ENCODE measurements at places on chromosomes 3 and 15.

GRCh38 chr3:191774485-191774884 is 313.5 kb downstream of the PYDC2 start:
- peak; percentile 2 for DNase-seq

- no peak for DNase-seq
Measured at GRCh38 chr15:80618685-80619400, 76.3 kb upstream of the ABHD17C start.

DNA sequence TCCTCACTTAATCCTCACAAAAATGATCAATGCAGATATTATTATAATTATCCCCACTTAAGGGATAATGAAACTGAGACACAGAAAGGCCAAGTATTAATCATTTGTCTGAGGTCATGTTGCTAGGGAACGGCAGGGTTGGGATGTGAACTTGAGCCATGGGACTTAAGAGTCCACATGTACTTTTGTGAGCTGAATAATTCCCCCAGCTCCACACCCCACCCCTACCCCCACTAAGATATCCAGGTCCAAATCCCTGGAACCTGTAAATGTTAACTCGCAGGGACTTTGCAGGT is 290.5 kb upstream of the GADL1 start:
- DNase-seq = no peak

- DNase-seq = no peak
Measured at GRCh38 chr3:20669184-20669583, 483.2 kb upstream of the SGO1 start.

DNA sequence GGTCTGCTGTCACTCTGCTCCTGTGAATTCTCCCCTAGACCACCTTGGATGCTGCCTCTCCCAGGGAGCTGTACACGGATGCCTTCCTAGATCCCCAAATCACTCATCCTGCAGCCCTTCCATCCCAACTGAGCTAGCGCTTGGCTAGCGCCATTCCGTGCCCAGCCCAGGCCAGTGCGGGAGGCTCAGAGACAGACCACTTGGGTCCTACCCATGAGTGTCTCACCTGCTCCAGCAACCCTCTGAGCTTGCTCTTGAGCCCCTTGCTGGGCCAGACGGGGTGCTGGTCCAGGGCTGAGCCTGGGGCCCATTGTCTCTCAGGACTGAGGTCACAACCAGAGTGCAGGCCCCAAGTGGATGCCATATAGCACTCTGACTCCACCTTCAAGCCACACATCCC is 17.7 kb downstream of the SH2D7 start:
- no peak for DNase-seq

- DNase-seq = no peak
Measured at GRCh38 chr3:160781863-160782262, 25.8 kb downstream of the PPM1L start.

DNA sequence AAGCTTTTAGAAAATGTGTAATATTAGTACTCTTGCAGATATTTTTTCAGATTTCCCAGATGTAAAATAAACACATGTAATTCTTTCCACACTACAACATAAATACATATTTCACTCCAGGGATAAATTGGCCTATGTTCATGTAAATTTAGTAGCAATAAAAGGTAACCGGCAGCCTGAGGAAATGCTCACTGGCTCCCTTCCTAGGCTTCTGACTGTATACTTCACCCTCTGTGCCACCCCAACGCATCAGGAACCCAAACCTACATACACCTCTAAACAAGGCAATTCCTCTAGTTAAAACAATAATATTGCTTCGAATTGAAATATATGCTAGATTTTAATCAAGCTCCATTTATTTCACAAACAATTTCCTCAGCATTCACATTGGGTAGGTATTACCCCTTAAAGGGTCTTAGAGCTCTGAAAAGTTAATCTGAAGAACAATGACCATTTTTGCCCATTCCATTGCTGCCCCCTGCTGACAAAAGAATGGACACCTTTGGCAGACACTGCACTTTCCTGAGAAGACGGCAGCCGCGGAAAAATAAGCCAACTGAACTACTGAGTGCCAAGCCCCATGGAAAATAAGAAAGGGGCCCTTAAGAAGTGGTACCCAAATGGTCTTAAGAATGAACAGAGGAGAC is 212.5 kb downstream of the OSBPL10 start:
- DNase-seq = peak; percentile 57

DNA sequence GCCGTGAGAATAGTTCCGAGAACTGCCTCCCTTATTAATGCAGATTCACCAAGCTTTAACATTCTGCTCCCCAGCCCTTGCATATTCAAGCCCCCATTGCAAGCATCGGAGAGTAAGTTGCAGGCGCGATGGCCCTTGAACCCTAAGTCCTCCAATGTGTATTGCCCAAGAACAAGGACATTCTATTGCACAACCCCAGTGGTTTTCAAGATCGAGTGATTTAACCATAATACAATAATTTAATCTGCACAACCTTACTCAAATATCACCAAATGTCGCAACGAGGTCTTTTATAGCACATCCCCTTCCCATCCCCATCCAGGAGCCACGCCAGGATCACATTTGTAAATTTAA is 21.7 kb upstream of the PLXND1 start:
- DNase-seq = no peak

DNA sequence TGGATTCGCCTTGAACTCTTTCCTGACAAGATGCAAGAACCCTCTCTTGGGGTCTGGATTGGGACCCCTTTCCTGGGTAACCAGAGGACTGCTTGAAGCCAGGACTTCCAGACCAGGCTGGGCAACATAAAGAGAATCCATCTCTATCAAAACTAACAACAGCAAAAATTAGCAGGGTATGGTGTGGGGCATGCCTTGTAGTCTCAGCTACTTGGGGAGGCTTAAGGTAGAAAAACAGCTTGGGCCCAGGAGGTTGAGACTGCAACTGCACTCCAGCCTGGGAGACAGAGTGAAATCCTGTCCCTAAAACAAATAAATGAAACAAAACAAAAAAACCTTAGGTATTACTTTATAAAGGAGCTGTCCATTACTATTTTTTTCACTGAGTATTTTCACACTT is 93.1 kb upstream of the PLXND1 start:
- no peak for DNase-seq

DNA sequence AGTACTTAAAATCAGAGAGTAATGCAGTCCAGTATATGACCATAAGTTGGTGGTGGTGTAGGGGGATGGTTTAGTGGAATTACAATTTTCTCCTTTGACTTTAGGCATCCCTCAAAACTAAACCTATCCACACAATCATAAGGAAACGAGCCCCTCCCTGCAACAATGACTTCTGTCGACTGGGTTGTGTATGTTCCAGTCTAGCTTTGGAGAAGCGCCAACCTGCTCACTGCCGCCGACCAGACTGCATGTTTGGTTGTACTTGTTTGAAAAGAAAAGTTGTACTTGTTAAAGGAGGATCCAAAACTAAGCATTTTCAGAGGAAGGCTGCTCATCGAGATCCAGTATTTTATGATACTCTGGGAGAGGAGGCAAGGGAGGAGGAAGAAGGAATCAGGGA is 52.8 kb downstream of the MGA start:
- no peak for DNase-seq

GRCh38 chr3:48267782-48268181 is 26.9 kb downstream of the ZNF589 start:
- DNase-seq = no peak

DNA sequence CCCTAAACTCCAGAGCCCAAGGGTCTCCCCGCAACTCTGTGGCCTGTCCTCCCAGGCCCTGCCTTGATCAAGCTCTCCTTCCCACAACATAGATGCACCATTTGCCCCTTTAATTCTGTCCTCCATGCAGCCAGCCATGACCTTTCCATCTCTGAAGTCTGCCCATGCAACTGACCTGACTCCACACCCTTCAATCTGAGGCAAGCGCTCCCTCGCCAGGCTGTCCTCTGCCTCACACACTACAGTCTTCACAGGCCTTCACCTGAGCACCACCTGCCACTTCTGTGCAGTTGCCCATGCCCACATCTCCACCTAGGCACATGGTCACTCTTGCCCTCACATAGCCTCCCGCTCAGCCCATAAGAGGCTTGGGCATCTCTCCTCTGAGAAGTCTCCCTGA is 244.0 kb downstream of the OCA2 start:
- no peak for DNase-seq

GRCh38 chr15:24856397-24857390 is 98.1 kb upstream of the SNRPN start:
- DNase-seq = peak; percentile 79

GRCh38 chr3:99962703-99963102 is 145.0 kb downstream of the CMSS1 start:
- DNase-seq = no peak

DNA sequence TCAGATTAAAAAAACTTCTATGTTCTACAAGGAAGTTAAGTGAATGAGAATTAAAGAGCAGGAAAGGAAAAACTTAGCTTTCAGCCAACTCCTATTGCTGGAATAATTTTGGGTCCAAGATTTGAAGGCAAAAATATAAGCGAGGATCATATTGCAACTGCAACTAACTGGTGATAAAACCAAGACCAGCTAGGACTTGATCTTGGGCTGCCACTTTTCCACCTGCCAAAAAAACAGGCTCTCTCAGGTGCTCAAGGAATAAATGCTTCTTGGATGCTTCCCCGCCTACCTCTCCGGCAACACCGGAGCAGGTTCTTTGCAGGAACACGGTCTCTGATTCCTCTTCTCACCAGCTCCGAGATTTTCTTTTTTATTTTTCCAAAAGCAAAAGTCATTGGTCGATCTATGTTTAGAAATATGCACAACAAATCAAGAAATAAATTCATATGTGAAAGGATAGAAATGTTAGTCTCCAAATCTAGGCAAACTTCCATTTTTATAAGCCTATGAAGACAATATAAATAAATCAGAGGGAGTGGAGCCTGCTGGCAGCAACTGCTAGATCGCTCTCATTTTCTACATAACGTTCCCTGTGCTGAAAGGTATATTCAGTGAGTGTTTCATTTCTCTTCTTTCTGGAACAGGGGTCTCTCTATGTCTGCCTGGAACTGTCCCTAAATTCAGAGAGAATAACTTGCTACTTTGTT is 241.9 kb downstream of the NTRK3 start:
- DNase-seq = no peak

GRCh38 chr3:66555214-66555844 is 54.5 kb upstream of the LRIG1 start:
- no peak for DNase-seq

GRCh38 chr3:109098079-109098644 is 19.8 kb downstream of the MORC1 start:
- no peak for DNase-seq

DNA sequence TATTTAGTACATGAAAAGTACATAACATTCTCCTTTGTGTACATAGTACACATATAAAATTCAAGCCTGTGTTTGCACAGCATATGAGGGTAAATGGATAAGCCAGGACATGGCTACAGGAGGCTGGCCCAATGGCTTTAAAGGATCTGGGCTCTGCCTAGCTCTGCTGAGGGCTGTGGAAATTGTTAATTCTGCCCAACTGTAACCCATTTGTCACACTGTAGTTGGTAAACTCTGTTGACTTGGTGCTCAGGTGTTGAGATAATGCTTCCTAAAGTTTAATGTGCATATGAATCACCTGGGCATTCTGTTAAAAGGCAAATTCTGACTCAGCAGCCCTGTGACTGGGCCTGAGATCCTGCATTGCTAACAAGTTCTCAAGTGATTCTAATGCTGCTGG is 196.5 kb upstream of the ZPLD1 start:
- DNase-seq = no peak

- no peak for DNase-seq
Measured at GRCh38 chr3:138916824-138917223, 30.1 kb downstream of the FOXL2 start.

- DNase-seq = no peak
Measured at GRCh38 chr15:58261368-58261767, 123.2 kb downstream of the AQP9 start.

DNA sequence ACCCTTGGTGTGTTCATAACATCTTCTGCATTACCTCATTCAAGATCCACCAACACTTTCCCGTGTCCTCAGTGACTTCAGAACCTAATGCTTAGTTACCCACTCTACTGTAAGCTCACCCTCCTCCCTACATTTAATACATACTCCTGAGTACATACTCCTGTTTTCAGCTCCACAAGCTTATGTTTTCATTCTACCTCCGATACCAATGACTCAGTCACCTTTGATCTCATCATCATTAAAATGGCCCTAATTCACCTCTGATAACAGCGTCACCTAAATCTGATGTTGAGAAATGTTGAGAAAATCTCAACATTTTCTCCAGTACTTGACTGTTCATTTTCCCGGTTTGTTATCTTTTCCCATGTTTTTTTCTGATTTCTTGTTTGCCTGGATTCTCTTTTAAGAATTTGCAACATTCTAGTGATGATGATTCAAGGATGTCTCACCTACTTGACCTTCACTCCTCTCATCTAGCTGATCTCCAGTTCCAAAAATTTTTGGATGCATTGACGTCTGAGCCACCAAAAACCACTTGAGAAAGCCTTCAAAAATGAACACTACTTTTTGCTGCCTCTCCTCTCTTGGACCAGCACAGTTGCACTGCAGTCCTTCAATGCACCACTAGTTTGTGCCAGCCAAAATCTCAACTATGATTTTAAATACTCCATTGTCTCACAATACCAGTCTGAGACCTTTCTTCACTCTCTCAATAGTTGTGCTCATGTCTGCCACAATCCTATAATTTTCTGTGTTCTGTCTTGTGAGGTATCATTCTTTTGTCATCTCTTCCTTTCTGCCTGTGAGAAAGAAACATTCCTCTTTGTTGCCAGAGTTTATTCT is 220.7 kb upstream of the SEMA6D start:
- DNase-seq = no peak

DNA sequence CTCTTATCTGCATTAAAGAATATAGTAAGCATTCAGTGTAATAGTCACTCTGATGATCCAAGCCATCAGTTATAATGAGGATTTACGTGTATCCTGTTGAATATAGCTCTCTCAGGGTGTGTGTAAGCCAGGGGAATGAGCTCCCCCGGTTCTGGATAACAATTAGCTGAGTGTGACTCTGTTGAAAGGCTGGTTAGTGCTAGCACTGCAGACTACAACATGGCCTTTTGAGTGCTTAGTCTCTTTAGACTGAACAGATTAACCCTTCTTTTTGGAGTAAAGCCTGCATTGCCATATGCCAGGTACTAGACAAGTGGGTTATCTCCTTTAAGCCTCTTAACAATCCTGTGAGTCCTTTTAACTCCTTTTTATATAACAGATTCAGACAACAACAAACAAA is 119.5 kb downstream of the TMEM108 start:
- no peak for DNase-seq

- DNase-seq = no peak
Measured at GRCh38 chr3:10845001-10845761, 29.2 kb downstream of the SLC6A11 start.

DNA sequence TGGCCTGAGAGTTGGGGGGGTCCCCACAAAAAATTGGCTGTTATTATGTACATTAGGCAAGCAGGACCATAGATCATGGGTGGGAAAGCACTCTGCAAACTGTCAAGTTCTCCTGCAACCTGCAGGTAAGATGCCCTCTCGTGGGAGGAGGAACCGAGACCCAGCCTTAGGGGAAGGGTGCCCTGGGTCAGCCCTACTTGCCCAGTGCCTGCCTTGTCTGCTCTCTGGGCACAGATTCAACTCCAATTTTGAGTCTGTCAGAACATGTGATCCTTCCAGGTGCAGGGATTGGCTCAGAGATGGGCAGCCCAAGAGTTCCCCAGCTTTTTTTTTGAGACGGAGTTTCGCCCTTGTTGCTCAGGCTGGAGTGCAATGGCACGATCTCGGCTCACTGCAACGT is 99.2 kb downstream of the PLXNA1 start:
- DNase-seq = no peak

GRCh38 chr15:29765234-29765841 is 56.9 kb downstream of the TJP1 start:
- DNase-seq = peak; percentile 50
